NCI-H2081 (cell line): ENCODE measurements at places on chromosomes 12 and 14.

- no peak for DNase-seq
These were observed 37.8 kb upstream of the NAA30 start for GRCh38 chr14:57352396-57353170.

DNA sequence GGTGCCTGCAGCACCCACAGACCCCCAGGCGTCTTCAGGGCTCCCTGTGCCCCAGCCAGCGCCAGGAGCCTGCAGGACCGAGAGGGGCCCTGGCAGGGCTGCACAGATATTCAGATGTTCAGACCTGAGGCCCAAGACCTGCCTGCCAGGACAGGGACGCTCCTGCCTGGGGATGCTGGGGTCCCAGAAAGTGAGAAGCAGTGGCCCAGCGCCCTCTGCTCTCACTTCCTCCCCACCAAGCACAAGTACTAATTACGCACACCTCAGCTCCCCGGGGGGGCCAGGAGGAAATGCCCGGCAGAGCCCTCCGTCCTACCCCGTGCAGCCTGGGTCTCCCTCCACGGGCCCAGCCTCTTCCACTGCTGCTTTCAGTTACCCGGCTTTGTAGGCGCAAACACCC, 28.8 kb upstream of the INF2 start:
- no peak for DNase-seq

GRCh38 chr12:68449196-68449595, 117.0 kb upstream of the MDM1 start:
- no peak for DNase-seq

DNA sequence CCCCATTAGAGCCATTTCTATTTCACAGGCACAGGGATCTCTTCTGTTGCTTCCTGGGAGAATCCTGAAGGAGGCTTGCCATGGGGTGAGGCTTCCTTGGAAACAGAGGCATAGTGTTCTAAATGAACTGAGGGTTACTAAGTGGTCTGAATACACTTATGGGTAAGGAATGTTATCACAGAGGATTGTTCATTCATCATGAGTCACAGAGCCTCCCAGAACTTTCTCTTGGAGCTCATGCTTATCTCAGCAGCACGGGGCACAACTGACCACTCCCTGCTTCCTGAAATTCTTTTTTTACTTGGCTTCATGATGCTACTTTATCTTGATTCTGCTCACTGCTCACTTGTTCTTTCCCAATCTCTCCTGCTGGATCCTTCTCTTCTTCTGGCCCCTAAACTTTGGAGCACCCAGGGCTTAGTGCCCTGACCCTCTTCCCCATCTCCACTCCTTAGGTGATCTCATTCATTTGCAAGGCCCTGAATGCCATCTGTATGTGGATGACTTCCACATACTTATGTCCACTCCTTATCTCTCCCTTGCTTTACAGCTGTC, 57.9 kb downstream of the ANO6 start:
- no peak for DNase-seq

GRCh38 chr14:74240794-74241651, 1.8 kb downstream of the VSX2 start:
- DNase-seq, result no peak

- peak; percentile 74 for DNase-seq
These were observed 105.0 kb downstream of the PPP2R5E start for GRCh38 chr14:63438065-63438757.

- no peak for DNase-seq
These were observed 29.0 kb downstream of the NCOR2 start for GRCh38 chr12:124538194-124539082.

GRCh38 chr12:64229796-64230195, 7.7 kb upstream of the KICS2 start:
- DNase-seq, result no peak

- DNase-seq, result no peak
These were observed 769 bp upstream of the SLC39A5 start for GRCh38 chr12:56229082-56229481.

GRCh38 chr12:38386205-38386985, 69.8 kb downstream of the ALG10B start:
- DNase-seq, result no peak

DNA sequence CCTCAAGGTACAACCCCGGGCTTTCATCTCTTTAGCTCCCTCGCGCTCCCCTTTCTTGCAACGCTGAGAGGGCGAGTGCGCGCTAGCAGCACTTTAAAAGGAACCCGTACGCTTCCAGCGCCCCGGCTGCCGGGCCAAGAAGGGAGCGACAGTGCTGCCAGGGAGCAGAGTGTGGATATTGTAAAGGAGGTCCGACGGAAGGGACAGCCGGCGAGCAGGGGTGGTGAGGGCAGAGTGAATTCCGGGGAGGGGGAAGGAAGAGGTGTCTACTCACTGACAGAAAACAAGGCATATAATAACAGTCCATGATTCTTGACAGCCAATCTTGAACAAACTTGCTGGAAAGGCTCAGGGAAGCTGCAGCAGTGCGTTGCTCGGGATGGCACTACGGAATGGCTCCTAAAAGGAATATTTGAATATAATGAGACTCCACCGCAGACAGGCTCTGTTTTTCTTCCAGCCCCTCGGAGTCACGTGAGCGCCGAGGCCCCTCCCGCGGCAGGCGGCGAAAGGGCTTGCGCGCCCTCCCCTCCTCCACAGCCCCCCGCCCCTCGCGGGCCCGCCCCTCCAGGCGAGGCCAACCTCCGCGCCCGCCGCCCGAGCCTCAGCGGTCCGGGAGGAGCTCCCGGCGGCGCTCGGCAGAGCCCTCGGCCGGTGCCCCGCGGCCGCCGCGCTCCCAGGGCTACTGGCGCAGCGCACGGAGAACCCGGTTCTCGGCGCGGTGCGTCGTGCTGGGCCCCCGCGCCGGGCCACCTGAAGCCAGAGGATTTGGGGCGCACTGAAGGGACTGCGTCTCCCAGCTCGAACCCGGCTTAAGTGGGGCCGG, 3.4 kb downstream of the BMP4 start:
- no peak for DNase-seq

- no peak for DNase-seq
These were observed 144.7 kb upstream of the BTG1 start for GRCh38 chr12:92290350-92290695.
